ENCODE measurements at places on chromosomes 12 and 14. TPM values are rescaled to one million over a fixed set of nuclear protein-coding genes. Genes with fewer than 3 reads are reported as not detected.

- no peak for DNase-seq
These were observed 11.8 kb downstream of the TMCC3 start for GRCh38 chr12:94638521-94638920.

DNA sequence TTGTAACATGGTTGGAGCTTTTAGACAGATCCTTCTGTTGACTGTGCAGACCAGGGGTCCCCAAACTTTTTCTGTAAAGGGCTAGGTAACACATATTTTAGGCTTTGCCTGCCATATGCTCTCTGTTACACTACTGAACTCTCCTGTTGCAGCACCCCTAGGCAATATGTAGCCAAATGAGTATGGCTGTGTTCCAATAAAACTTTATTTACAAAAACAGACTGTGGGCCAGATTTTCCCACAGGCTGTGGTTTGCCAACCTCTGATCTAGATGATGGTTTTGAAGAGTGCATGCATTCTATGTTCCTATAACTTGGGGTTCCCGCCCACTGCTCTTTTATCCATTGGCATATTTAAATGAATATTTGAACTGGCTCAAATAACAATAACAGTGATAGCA, 180.3 kb upstream of the VASH1 start:
- DNase-seq: no peak

GRCh38 chr14:53328841-53329240, 175.7 kb upstream of the DDHD1 start:
- no peak for DNase-seq

Gene SYT1
- not detected for total RNA-seq

Gene CLEC1B
- not detected for total RNA-seq
